ENCODE measurements at places on chromosomes 7 and 10.

- DNase-seq = no peak
Observed at GRCh38 chr10:113347508-113347907, 205.3 kb upstream of the HABP2 start.

- DNase-seq = no peak
Observed at GRCh38 chr7:118129041-118129795, 54.7 kb upstream of the LSM8 start.

- DNase-seq = no peak
Observed at GRCh38 chr10:75852851-75853484, 421.5 kb downstream of the LRMDA start.

DNA sequence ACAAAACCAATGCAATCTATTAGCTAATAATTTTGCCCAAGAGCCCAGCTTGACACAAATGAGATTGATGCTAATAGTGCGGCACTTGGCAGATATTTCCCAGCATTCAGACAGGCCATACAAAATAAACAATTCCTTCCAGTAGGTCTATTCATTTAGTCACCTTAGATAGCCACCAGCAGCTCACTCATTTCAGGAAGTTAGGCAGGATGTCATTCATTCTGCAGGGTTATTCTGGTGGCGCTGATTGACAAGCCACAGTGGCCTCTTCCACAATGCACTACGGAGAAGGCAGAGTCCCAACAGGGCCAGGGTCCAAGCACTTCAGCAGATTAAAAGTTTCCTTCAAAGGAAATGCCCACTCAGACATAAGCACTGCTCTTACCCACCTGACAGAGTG is 55.8 kb downstream of the PIK3AP1 start:
- no peak for DNase-seq

- no peak for DNase-seq
Observed at GRCh38 chr7:101532400-101533102, 96.5 kb downstream of the MYL10 start.

DNA sequence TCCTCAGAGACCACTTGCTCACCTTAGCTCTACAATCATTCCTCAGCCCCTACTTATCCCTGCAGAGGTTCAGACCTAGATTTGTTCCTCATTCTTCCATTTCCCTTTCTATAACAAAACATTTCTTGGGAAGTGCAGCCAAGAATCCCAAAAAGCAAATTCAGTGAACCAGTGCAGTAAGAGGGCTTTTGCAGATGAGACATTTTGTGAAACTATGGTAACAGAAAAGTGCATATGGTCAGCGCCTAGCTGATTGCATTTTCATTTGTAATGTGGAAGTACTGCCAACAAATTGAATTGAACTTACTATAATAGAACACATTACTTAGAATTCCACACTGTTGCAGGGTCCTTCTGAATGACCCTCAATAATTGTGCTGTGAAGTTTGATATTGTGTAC is 18.6 kb downstream of the AGMO start:
- no peak for DNase-seq

DNA sequence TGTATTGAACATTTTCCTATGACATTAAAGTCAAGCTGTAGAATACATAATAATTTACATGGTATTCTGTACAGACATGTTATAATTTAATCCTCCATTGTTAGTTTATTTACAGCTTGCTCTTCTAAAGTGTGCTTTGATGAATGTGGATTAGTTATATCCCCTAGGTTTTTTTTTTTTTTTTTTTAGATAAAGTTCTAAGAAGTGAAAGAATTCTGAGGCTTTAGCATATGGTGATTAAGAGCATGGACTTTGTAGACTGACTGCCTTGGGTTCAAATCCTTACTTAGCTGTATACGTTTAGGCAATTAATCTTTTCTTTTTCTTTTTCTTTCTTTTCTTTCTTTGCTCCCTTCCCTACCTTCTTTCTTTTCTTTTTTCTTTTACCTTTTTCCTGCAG is 44.9 kb downstream of the MKLN1 start:
- DNase-seq = no peak

DNA sequence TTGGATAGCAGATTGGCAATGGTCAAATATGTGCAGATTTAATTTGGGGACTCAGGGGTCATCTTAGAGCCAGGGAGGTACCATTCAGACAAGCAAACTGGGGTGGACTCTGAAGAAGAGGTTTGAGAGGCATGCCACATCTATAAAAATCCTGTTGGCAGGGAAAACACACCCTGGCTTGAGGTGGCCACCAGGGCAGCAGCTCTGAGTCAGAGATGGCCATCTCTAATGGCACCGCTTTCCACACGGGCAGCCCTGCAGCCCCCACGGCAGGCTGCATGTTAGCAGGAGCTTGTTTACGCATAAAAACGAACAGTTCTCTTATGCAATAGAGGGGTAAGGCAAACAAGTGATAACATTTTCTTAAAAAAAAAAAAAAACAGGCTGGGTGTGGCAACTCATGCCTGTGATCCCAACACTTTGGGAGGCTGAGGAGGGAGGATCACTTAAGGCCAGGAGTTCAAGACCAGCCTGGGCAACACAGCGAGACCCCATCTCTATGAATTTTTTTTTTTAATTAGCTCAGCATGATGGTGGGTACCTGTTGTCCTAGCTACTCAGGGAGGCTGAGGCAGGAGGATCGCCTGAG is 14.9 kb downstream of the DLG5 start:
- no peak for DNase-seq

DNA sequence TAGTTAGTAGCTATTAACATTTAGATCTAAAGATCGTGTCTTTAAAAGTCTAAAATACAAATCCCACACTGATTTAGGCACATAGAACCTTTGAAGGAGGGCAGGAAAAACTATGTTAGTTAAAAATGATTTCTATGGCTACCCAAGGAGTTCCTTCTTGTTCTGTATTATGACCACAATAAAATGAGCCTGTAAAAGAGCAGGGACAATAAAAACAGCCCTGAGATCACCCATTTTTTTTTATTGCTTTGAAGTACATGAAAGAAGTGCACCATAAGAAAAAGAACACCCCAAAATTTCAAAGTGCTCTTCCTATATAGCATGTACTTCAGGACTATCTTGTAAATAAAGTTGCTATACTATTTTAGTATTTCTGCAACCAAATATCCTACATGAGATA is 29.8 kb downstream of the RTKN2 start:
- no peak for DNase-seq

- no peak for DNase-seq
Observed at GRCh38 chr7:28083164-28083997, 97.2 kb downstream of the JAZF1 start.

- no peak for DNase-seq
Observed at GRCh38 chr10:49230004-49230403, 41.8 kb upstream of the TMEM273 start.

- DNase-seq = no peak
Observed at GRCh38 chr7:98647326-98647725, 30.2 kb downstream of the NPTX2 start.

GRCh38 chr10:115979576-115979975 is 293.4 kb downstream of the GFRA1 start:
- no peak for DNase-seq

- DNase-seq = no peak
Observed at GRCh38 chr7:25617214-25617613, 388.9 kb upstream of the NPVF start.

DNA sequence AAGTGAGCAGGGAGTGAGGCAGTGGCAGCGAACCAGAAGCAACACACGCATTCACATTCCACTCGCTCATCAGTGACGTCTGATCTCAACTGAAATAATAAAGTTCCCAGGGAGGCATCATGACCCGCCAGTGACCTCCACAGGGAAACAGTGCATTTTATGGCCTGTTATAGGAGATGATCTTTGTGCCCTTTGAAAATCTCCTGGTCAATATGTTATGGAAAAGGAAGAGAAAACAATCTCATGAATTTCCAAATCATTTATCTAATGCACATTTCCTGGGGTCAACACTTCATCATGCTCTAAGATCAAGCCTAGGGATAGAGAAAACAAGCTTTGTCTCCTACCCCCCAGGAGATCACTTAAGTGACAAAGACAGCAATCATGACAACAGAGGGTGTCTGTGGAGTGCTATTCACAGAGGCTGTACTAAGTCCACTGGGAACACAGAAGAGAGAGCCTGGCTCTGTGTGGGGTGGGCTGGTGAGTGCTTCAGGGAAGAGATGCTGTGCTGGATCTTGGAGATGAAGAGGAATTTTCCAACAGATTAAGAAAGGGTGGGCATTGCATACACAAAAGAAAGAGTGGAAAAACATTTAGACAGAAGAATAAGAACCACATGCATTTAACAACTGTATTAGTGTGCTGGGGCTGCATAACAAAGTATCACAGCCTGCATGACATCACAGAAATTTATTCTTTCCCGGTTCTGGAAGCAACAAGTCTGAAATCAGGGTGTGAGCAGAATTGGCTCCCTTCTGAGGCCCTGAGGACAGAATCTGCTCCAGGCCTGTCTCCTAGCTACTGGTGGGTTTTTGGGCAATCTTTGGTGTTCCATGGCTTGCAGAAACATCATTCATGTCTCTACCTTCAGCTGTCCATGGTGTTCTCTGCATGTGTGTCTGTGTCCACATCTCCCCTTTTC is 613.9 kb upstream of the IGFBP3 start:
- no peak for DNase-seq
